NCI-H2081 treated with DMSO at 0.1 percent for 48 hours (cell line): ENCODE measurements at places on chromosomes 5 and 9.
A peak's percentile ranks its signal among the peaks of the same experiment; 100 is the strongest.

DNA sequence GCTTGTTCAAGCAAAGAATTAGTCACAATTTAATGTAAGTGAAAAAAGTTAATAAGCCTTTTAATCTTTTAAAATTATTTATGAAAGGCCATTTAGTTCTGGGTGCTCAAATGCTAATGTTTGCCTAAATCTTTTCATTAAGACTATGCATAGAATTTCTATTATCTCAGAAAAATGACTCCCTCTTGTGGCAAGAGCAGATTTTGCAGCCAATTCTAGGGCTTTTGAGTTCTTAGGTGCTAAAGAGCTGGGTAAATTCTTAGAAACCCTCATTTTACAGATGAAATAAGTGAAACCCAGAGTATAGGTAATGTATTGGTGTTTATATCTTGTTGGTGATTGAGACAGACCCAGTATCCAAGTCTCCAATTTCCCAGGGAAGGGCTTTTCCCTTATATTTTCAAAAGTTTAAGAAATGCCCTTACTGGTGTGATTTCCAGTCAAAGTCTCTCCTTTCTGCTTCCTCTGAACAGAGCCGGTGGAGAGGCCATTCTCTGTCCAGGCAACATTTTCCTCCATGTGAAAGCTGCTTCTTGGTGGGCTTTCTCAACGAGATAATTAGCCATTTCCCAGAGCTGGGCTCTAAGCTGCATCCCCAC is 24.1 kb upstream of the PCSK5 start:
- DNase-seq, result no peak

DNA sequence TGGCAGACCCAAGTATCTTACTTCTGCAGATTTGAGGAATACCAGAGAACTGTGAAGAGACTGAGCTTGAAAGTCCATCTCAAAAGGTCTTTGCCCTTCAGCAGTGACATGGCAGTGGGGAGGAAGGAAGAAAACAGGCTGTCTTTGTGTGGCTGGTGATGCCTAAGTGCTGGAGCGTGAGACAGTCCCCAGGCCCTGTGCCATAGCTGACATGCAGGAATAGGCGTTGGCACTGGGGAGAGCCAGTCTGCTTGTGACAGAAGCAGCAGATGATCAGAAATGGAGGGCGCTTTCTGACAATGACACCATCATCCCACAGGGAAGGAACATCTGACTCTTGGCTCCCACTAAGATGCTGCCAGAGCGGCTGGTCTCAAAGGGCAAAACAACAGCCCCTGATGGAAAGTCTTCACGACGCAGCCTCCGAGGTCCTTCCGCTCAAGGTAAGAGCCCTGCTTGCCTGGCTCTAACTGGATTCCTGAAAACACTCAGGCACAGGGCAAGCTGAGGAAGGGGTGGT is 15.5 kb upstream of the GLRX start:
- DNase-seq, result no peak

DNA sequence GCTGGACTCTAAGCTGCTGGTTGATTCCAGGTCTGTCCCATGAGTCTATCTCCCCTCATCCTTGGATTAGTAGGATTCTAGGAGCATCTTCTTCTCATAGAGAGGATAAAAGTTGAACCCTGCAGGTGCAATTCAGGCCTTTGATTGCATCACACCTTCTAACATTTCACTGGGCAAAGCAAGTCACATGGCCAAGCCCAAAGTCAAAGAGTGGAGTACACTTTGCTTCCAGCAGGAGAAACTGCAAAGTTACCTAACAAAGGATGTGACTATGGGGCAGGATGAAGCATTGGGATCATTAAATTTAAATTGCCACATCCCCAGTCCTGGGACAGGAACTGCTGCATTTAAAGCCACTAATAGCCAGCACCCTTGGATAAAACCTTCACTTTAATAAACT is 51.0 kb upstream of the EGFLAM start:
- no peak for DNase-seq

DNA sequence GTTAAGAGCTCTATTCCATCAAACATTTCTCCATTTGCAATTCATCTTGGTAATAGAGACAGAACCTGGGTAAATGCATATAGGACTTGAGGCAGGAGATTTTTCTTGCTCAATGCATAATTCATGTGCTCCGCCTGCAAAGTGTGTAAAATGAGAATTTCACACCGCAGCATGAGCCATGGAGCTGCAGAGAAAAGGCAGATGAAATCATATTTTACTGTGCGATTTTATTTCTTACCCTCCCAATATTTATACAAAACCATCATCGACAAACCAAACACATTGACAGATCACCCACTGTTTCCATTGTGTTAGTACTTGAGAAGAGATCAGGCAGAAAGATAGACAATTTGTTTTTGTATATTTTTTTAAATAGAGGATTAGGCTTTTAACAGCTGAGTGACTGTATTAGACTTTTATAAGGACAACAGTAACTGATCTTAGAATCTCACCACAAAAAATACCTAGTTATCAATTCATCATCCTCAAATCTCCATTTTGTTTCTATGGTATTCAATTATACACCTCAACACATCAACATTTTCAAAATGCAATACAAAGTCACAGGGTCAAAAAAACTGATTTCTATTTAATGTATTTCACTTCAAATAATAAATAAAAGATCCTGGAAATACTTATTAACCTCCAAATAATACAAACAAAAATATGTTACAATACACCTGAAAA is 191.1 kb downstream of the AP3B1 start:
- no peak for DNase-seq

DNA sequence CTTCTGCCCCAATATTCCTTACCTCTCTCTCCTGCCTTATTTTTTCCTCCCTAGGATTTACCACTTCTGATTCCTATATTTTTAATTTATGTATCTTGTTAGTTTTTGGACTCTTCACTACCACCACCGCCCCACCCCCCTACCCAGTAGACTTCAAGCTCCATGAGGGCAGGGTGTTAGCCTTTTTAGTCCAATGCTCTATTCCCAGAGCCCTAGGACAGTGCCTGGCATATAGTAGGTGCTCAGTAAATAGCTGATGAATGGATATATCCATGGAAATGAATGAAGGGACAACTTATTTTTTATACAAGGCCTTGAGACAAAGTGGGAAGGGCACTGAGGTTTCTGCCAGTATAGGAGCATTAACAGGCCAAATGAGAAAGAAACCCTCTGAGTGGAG is 41.5 kb downstream of the IRF1 start:
- DNase-seq, result no peak

- peak; percentile 8 for DNase-seq
Observed at GRCh38 chr5:127988146-127988760, 95.3 kb upstream of the SLC12A2 start.

DNA sequence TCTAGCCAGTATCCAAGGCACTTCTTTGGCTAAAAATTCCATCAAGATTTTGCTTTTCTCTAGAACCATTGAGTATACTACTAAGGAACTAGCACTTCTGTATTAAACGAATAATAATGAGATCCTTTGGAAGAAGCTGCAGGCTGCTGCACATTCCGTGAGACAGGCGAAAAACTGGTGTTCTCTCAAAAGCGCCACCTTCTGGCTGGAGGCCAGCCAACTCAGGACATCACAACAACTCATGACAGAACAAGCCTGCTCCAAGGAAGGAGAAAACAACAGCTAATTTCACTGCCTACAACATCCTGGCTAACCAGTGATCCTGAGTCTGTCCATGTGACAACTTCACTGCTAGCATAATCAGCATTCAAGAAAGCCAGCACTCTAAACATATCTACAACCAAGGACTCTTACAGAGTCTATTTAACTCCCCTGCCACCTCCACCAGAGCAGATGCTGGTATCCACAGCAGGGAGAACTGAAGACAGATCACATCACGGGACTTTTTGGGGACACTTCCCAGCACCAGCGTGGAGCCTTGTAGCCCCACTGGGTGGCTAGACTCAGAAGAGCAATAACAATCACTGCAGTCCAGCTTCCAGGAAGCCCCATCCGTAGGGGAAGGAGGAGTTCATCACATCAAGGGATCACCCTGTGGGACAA is 150.5 kb downstream of the YTHDC2 start:
- DNase-seq, result no peak

DNA sequence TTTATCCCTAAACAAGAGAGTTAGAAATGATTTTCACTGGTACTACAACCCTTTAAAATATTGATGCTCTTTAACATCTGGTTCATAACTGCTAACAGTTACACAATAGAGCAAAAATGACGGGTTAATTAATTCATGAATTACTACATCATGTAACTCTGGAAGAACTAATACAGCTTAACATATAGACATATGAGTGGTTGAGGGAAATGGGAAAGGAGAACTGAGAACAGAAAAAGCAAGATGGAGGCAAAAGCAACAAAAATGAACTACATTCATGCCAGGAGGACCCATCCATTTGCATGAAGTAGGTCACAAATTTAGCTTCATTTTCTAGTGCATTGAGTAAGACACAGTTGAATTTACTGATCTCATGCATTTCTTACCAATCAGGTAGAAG is 61.8 kb downstream of the C9 start:
- DNase-seq, result no peak
